ENCODE measurements at places on chromosomes 1 and 21.

DNA sequence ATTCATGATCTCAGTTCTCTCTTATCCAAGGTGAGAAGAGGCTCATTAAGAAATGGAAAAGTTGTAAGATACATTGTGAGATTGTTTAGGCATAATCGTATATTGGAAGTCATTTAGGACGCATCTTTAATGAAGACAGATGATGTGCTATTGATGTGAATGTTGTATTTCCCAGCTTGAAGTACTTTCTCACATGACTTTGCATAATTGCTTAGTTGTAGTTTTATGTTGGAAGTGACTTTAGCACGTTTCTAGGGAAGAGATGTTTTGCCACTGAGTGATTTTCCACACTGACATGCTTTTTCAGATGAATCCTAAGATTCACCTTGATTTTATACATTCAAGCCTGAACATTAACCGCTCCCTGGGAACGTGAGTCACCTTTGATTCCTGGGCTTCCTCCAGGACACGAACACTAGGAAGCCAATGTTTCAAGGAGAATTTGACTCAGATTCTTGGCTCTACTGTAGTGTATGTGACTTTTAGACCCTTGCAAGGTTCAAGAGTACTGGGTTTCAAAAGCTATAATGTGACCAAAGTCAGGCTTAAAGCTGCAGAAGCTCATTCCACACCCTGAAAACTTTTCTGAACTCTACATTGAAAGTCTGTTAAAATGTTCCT, 27.9 kb downstream of the ANGEL2 start:
- DNase-seq, result no peak

- DNase-seq, result no peak
These were observed 34.7 kb downstream of the PDE4B start for GRCh38 chr1:65827346-65827745.

DNA sequence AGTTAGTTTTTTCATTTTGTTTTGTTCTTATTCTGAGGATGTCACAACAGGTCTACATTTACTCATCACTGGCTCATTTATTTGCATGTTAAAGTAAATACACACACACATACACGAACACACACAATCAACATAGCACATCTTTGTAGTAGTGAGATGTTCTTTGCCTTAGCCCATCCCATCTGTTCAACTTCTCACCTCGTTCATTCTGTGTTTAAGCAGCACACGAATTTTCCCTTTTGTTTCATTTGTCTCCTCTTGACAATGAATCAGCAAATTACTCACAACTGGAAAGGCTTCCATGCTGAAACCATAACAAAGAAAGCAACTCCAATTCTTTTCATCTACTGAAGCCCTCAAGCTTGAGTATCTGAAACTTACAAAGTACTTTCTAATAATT, 133.3 kb upstream of the CHRM3 start:
- no peak for DNase-seq

DNA sequence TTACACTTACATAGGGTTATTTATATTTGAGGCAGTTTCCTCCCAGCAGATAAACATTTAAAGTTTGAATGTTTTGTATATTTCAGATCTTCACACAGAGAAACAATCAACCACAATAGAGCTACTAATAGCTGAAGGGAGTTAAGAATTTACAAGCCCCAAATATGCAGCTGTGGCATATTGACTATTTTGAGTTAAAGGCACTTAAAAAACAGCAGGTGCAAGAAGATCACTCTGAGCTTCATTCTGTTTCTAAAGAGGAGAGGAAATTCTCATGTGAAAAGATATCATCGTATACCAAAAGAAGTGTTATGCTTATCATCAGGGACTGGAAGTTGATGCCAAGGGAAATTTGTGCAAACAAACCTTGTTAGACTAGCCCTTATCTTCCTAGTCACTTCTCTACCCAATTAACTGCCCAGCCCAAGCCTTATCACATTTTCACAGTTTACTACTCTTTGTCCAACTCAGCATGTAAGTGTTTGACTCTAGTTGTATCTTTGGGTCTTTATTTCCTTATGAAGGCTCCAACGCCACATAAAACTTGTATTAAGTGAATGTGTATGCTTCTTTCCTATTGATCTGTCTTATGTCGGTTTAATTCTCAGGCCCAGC, 66.3 kb upstream of the COG2 start:
- DNase-seq, result no peak

DNA sequence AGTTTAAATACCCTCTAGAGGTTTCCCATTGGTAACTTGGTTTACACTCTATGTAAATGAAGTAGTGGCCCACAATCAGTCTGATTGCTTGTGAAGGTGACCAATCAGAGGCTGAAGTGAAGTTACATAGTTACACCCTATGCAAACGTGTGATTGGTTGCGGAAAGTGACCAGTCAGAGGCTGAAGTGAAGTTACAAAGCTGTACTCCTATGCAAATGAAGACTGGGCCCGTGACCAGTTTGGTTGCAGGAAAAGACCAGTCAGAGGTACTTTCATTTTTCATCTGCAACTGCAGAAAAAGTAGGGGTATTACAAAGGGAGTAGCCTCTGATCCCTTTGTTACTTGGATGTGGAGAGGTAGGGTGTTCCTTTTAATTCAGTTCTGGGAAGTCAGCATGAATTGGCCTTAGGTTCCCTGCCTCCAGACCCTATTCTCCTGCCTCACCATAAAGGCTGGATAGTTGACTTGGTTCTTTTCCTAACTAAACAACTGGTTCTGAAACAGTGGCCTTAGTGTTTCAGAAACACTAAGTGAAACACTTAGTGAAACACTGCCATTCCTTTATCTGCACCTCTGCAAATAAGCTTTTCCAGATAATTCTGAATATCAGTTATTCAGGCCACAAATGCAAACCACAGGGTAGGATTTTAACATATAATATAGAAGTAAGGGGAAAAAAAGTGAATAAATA, 39.3 kb downstream of the MAGI3 start:
- DNase-seq, result no peak

DNA sequence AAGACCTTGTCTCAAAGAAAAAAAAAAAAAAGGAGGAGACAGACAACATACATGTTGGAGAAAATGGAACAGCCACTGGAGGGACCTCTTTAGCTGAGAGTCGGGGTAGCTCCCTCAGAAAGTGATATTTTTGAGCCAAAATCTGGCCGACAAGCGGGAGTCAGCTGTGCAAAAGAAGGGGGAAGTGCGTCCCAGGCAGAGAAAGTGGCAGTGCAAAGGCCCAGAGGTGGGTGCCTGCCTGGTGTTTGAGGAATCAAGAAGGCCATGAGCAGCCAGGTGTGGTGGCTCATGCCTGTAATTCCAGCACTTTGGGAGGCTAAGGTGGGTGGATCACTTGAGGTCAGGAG, 6.1 kb upstream of the CROCC start:
- DNase-seq, result no peak

GRCh38 chr1:22196041-22196440, 53.1 kb upstream of the WNT4 start:
- DNase-seq, result no peak

DNA sequence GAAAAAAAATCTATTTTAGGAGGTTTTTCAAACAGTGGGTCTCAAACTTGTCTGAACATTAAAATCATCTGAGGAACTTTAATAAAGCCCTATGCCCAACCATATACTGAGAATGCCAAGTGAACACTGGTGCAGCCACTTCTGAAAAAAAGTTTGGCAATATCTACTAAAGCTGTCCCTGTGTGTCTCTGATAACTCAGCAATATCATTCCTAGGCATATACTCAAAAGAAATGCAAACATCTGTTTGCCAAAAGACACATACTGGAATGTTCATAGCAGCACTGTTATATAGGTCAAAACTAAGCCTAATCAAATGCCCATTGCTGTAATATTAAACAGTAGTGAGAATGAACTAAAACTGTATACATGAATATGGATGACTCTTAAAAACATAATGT, 74.2 kb upstream of the RGS4 start:
- DNase-seq, result no peak

DNA sequence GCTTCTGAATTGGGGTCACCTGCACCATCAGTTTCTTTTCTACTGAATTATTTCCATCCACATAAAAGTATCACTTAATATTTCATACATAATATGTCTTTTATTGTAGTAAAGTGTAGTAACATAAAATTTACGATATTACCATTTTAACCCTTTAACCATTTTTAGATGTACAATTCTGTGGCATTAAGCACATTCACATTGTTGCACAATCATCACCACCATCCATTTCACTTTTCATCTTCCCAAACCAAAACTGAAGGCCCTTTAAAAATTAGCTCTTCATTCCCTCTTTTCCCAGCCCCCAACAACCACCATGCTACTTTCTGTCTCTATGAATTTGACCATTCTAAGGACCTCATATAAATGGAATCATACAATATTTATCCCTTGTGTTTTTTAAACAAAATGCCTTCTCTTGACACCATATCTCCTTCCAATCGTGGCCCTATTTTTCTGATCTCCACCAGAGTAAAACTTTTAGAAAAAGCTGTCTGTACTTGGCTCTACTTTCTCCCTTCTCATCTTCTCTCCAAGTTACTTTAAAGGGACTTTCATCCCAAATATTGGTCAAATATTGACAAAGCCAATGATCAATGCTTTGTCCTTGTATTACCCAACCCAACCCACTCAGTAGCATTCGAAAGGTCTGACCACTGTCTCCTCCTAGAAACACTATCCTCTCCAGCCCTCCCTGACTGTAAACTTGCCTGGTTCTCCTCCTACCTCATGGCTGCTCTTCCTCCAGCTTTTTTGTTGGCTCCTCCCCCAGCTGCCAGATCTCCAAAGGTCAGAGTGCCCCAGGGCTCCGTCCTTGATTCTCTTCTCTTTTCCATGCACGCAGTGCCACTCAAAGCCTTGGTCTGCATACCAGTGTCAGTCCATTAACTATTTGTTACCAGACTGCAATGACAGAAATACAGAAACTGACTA, 44.7 kb downstream of the SLC30A10 start:
- DNase-seq, result no peak

GRCh38 chr1:223776075-223776814, 63.9 kb downstream of the CAPN2 start:
- no peak for DNase-seq

GRCh38 chr1:167492481-167492910, 25.8 kb downstream of the CD247 start:
- no peak for DNase-seq

DNA sequence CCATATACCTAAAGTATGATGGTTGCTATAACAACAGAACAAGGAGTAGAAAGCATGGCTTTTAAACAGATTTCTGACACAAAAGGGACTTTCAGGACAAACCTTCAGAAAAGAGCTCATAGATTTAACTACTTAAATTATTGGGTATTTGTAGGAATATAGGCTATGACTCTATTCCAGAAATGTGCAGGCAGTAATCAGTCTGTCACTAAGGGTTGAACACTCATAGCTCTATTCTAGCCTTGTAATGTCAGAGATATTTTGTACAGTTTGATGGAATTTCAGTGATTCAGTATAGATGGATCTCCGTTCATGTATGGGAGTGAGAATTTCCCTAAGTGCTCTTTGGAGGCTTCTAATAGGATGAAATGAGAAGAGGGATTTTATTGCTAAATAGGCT, 82.8 kb downstream of the EXTL2 start:
- no peak for DNase-seq

DNA sequence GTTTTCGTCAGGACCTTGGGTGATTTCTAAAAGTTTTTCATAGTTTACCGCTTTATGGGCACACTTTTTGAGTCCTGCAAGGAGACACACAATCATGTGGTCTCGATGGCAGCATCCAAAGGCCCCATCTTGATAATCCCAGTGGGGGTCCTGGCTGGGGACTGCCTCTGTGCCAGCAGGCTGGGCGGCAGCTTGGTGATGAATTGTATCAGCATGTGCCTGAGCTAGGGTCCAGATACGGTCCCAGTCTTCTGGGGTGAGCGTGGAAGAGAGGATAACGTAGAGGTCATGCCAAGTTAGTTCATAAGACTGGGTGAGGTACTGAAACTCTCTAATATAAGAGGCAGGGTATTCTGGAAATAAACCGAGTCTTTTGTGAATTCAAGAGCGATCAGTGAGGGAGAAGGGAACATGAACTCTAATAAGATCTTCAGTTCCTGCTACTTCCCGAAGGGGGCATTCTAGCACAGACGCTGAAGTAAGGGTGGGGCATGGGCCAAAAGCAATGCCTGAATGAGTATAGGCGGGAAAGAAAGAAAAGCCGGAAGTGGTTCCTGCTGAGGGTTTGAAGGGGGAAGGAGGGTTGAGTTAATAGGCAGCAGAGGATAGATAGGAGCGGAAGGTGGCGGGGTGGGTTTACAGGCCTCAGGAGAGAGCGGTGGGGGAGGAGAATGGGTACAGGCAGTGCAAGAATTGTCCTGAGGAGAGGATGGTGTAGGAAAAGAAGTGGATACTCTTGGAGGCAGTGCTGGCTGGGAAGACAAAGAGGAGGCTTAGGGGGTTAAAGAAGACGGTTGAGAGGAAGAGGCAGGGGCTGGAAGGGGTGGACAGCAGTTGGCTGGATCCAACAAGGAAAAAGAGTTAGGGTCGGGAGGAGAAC, 1.6 kb downstream of the ERVH48-1 start:
- peak; percentile 97 for DNase-seq

DNA sequence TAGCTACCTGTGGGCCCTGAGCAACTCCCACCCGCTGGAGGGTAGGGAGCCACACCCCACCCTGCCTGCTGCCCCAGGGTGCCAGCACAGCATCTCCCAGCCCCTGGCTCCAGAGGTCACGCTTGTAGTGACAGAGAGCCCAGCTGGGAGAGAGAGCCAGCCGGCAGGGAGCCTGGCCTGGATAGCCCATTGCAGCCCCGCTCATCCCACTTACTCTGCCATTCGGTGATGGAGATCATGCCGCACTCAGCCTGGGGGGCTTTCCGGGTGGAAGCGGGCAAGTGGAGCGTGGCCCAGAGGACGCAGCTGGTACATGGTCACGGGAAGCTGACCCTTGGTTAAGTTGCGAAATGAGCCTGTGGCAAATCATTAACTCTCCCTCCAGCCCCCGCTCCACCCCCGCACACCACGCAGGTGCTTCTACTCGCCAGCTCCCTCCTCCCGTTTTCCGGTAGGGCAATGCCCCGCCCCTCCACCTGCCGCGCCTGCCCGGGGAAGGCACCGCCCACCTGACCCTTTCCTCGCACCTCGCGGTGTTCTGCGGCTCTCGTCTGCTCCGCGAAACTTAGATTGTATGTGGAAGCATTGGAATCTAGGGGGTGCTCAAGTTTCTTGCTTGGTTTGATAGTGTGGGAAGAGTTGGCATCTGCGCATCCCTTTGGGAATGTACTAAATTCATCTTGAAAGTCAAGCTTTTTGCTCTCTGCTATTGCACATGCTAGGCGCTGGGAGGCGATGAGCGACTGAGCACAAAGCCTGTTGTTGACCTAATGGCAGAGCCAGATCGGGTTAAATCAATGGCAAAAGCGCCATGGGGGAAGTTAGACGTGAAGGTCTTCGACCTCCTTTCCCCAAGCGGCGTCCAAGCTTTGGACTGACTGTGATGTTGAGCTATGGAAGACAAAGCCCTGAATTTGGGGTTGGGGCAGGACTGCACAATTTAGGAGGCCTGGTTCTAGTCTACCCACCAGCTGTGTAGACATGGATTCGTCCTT, at the start of gene GOLT1A:
Gene GOLT1A, minus strand, starts transcription at position 321 of the 995 bp plus-strand sequence. Its CDS starts 82 bp downstream, at position 239.
- no peak for DNase-seq

- no peak for DNase-seq
These were observed 44.9 kb downstream of the MAP3K21 start for GRCh38 chr1:233372218-233373120.

DNA sequence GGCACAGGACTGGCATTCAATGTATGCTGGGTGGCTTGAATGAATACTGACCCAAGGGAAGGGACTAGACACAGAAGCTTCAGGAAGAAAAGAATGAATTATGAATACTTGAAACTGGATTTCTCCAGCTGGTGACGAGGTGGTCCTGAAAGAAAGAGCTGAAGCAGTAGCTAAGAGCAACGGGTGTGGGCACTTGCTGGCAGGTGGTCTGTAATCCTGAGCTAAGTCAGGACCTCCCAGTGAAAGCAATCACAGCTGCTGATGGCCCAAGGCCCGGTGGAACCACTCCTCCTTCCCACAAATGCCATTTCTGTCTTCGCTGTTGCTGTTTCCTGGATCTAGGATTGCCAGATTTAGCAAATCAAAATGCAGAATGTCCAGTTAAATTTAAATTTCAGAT, 47.0 kb downstream of the NEK2 start:
- no peak for DNase-seq

Data from NCI-H2107 (cell line).